ENCODE measurements at places on chromosomes 12 and 14.

DNA sequence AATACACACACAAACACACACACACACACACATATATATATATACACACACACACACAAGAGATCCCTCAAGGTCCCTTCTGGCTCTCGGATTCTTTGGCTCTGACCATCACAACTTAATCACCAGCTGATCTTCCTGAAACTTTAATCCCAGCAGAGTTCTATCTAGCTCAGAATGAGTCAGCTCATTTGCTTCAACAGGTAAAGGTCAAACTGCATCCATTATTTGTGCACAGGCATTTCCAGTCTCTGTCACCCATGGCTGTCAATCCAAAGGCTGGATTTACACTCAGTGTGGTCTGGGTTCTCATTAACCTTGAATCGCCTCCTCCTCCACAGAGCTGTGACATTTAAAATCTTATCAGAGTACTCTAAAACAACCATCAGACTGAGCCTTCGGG is 113.3 kb upstream of the TMPO start:
- DNase-seq: no peak

DNA sequence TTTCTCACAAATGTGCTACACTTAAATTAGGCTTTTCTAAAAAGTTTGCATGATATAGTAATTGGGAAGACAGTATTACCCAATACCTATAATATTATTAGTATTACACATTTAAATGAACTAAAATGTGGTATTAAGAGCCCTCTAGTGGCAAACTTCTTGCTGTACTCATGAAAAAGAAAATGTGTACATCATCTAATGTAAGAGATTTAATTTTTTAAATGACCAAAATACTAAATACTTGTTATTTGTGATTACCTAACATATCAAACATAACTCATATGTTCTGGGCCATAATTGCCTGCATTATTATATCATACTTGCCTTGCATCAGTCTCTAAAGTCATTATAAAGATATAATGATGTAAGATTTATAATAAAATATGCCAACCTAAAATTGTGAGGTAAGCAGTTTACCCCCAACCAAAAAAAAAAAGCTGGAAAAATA is 64.2 kb downstream of the DNAI7 start:
- peak; percentile 79 for DNase-seq

GRCh38 chr14:61547186-61548069 is 147.9 kb upstream of the HIF1A start:
- no peak for DNase-seq

GRCh38 chr12:92396647-92397252 is 251.1 kb upstream of the BTG1 start:
- no peak for DNase-seq

DNA sequence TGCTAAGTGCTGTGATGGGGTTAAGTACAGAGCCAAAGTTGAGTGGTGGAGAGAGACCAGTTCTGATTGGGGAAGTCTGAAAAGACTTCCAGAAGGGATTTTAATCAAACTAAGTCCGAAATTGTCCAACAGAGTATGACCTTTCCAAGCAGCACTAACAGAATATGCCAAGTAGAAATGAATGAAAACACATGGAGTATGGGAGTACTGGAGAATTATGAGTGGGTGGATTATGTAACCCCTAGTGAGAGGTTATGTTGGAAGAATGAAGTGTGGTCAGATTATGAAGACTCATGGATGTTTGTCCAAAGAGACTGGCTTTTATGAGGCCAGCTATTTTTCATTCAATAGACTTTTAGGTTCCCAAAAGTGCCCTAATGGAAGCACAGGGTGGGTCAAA is 94.0 kb upstream of the PLEKHA5 start:
- no peak for DNase-seq
